ENCODE measurements at places on chromosomes 7 and 10. TPM values are rescaled to one million over a fixed set of nuclear protein-coding genes. Genes with fewer than 3 reads are reported as not detected.

Gene COBL
- 33.4 TPM for total RNA-seq

Gene CDC123
- 30.1 TPM for total RNA-seq

Gene PAX2
- 2.7 TPM for total RNA-seq

Gene ACADSB
- 13.0 TPM for total RNA-seq

Gene COL1A2
- 133 TPM for total RNA-seq

Gene SERPINE1
- 19.0 TPM for total RNA-seq

Gene ZNF117
- 10.7 TPM for total RNA-seq

Gene PAXIP1
- 13.3 TPM for total RNA-seq

Gene CCDC146
- 14.8 TPM for total RNA-seq

Gene RBP3
- not detected for total RNA-seq

Gene ANKIB1
- 30.8 TPM for total RNA-seq

Gene OR6B1
- total RNA-seq: not detected

Gene MNX1
- not detected for total RNA-seq

Gene CLDN15
- 9.0 TPM for total RNA-seq

Gene ATP6V1F
- total RNA-seq: 69.7 TPM

Gene TMEM236
- total RNA-seq: 0.32 TPM

Gene PAPSS2
- 42.5 TPM for total RNA-seq

Gene KCNMA1
- 74.5 TPM for total RNA-seq

Gene AFAP1L2
- 42.5 TPM for total RNA-seq

Gene ZNF804B
- 0.08 TPM for total RNA-seq

Gene NRBF2
- 4.8 TPM for total RNA-seq

Gene DENND2A
- total RNA-seq: 9.8 TPM

Gene CYP3A7
- total RNA-seq: 0.34 TPM

Gene KDM7A
- 4.8 TPM for total RNA-seq

Gene PDGFA
- 9.4 TPM for total RNA-seq

Gene ZNF365
- 0.20 TPM for total RNA-seq

Gene SLC26A5
- total RNA-seq: 0.10 TPM

Gene ELFN1
- total RNA-seq: 1.5 TPM

Gene UTF1
- total RNA-seq: 0.35 TPM

Gene EGFR
- 41.7 TPM for total RNA-seq

Gene C10orf53
- total RNA-seq: not detected

Gene OPN4
- not detected for total RNA-seq

Gene PDIA4
- total RNA-seq: 130 TPM

Gene SFRP4
- 45.7 TPM for total RNA-seq
